Spinal cord (tissue), 10 donors: ENCODE measurements at places on chromosomes 3 and 15. TPM values are rescaled to one million over a fixed set of nuclear protein-coding genes. Genes with fewer than 3 reads are reported as not detected.

GRCh38 chr3:79414806-79415205 is 353.0 kb downstream of the ROBO1 start:
- H3K4me1 ChIP-seq, result no peaks in the 10 kb centered on the region
- DNase-seq, result peak; percentile 63
- no peak overlapping the region for H3K27ac ChIP-seq
- no peak overlapping the region for H3K4me3 ChIP-seq
- no peaks in the 10 kb centered on the region for H3K27me3 ChIP-seq

DNA sequence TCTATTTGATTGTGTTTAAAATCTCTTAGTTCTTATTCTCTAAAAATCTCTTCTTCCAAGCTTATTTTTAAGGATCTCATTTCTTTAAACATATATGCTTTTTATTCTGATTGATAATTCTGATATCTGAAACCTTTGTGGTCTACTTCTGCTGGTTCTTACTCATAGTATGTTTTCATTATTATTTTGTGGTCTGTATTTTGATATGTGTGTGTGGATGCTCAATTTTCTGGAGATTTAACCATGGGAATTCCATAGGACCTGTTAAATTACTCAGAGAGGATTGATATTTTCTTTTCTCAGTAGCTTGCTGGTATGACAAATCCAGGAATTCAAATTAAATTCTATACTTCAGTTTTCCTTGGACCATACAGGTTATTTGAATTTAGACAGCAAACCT is 14.7 kb upstream of the HHLA2 start:
- no peak for DNase-seq
- no peak overlapping the region for H3K27ac ChIP-seq
- no peaks in the 10 kb centered on the region for H3K4me1 ChIP-seq
- no peaks in the 10 kb centered on the region for H3K36me3 ChIP-seq

DNA sequence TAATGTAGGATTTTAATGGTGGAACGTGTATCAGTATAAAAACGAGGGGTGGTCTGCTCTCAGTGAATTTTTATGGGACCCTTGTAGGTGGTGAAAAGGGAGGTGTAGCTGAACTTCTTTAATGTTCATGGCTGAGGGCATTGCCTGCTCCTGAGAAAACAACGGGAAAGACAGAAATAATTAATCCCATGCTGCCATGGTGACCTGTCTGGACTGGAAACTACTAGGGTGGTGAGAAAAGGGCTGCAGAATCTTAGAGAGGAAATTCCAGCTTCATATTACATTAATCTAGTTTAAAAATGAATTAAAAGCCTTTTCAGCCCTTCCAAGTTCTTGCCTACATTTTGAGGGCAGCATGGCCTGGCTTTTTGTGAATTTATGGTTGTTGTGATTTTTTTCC is 47.6 kb downstream of the ZBTB38 start:
- H3K27ac ChIP-seq, result no peak overlapping the region
- H3K36me3 ChIP-seq, result peaks cover 14% of the 10 kb centered on the region
- no peak overlapping the region for H3K4me3 ChIP-seq
- peaks cover 12% of the 10 kb centered on the region for H3K4me1 ChIP-seq
- no peak for DNase-seq
- H3K27me3 ChIP-seq, result no peaks in the 10 kb centered on the region

The C3orf49 gene
- total RNA-seq, result not detected
